ENCODE measurements at places on chromosomes 12 and 14.

DNA sequence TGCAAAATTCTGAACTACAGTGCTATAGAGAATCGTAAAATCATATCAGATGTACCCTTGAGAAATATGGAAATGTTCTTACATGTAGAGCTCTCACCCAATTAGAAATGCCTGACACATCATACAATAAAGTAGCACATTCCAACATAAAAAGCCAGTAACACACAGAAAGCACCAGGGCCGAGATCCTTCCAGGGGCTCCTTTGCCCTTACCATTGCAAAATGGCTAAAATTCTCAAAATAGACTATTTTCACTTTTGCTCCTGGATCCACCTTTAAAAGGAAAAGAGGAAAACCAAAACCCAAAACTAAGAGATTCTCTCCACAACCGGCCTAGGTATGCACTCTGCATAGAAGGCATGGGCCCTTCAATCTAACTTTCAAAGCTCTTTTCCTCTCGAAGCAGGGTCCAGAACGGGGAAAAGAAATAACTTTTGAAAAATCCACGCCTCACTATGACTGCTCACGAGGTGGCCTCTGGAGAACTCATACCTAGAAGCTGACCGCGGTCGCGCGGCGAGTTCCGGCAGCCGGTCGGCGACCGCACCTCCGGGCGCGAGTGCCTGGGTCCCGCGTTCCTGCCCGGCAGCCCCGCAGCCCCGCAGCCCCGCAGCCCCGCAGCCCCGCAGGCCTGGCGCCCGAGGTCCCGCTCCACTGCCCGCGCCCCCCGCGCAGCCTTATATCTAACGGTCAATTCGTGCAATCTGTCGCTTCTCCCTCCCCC, 2.7 kb downstream of the OTX2 start:
- DNase-seq, result no peak

GRCh38 chr14:30063746-30064145, 136.1 kb upstream of the PRKD1 start:
- DNase-seq, result no peak

GRCh38 chr12:1575408-1576401, 18.7 kb downstream of the FBXL14 start:
- DNase-seq, result no peak

- no peak for DNase-seq
Observed at GRCh38 chr12:91885851-91886731, 259.6 kb downstream of the BTG1 start.

GRCh38 chr12:76777765-76778216, 13.9 kb downstream of the ZDHHC17 start:
- DNase-seq, result no peak

DNA sequence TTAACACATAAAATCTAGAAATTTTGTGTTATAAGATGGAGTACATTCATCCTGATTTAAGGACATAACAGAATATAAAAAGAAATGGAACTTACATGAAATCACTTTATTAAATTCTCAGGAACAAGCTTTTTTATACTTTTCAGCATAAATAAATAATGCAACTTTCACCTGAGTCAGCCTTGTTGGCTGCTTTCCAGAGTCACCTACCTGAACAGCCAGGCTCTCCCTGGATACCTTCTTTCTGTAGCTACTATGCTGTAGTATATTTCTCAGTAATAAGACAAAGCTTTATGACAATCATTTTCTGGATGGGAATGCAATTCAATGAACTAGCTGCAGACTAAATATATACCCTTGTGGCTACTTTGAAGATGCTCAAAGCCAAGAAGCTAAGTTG, 111.9 kb downstream of the NTS start:
- DNase-seq, result no peak

- no peak for DNase-seq
Observed at GRCh38 chr12:9926876-9927275, 5.3 kb downstream of the CLEC2A start.

- no peak for DNase-seq
Observed at GRCh38 chr12:116856729-116857128, 24.5 kb downstream of the HRK start.

GRCh38 chr14:24794644-24795305, 160.8 kb upstream of the GZMB start:
- DNase-seq, result no peak

GRCh38 chr14:56412468-56413434, 166.8 kb upstream of the TMEM260 start:
- no peak for DNase-seq

DNA sequence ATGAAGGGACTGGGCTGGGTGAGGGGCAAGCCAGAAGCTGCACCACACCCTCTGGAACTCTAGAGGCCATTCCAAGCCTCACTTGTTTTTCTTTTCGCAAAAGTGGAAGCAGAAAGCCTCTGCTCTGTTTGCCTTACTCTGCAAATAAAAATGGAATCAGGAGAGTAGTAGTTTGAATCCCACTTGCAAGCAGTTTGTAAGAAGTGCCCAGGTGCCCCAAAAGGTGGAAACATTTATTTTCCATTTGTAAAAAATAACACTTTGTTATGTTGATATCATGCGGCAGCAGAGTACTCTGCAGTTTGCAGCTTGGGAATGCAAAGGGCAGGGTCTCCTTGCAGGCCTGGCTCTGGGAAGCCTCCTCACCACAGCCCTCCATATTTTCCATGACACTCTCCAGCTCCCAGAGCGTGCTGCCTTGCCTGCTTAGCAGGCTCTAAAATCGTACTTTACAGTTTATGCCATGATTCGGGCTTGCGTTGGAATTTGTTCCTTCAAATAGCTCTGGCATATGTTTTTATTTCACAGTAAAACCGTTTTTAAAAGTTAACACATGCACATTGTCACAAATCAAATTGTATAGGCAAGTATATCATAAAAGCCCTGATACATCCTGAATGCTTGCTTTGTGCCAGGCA, 20.0 kb downstream of the TUNAR start:
- no peak for DNase-seq

- no peak for DNase-seq
Observed at GRCh38 chr12:15001733-15002382, 29.0 kb downstream of the PDE6H start.

DNA sequence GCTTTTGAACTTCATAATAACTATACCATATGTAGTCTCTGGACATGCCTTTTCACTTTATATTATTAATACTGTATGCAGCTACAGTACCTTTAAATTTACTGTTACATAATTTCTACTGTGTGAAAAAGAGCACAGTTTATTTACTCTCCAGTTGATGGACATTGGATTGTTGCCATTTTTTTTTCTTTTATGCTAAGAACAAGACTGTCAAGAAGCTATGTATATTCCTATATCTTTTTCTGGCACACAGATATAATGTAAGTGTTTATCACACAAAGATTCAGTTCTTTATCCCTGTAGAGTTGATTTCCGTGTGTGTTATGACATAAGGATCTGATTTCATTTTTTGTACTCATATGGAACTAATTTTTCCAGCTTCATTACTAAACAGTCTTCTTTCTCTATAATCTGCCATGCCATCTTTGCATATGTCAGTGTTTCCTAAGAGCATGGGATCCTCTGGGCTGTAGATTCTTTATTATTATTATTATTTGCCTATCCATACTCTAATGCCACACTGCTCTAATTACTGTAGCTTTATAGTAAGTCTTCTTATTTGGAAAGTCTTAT, 593.0 kb upstream of the ATP2B1 start:
- no peak for DNase-seq

DNA sequence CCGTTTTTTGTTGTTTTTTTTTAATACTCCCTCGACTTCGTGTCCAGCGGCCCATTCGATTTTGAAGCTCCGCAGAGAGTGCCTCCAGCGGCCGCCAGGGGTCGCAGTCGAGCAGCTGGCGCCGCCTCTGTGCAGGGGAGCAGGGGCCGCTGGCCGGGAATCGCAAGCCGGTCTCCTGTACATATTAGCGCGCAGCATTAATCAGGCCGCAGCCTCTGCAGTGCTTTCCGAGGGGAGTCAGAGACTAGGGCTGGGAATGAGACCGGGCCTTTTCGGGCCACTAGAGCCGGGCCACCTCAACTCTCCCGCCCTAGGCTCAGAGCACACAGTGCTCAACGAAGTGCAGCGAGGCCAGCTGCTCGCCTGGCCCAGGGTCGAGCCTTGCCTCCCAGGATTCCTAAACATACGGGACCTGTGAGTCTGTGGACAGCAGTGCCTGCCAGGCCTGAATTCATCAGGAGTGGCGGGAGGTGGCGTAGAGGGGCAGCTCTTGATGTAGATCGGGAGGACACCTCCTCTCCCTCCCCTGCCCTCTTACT, 81.8 kb downstream of the EMP1 start:
- DNase-seq, result no peak

- DNase-seq, result no peak
Observed at GRCh38 chr12:114673169-114673833, 10.7 kb downstream of the TBX3 start.

GRCh38 chr12:72230589-72230988, 41.6 kb upstream of the TRHDE start:
- DNase-seq, result no peak

DNA sequence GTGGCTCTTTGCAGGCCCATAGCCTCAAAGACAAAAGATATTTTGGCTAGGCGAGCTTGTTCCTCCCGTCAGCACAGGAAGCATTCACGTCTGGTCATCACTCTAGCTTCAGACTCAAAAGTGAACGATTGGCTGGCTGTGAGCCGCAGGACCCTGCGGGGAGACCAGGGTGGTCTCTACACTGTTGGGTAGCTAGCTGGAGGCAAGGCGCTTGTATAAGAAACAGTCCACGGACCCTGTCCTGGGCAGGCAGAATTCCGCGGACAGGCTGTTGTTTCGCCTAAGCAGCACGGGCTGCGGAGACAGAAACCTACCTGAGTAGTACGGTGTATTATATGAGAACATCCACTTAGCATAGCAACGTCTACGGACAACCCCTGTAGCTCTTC, 29.6 kb downstream of the WBP11 start:
- DNase-seq, result no peak

DNA sequence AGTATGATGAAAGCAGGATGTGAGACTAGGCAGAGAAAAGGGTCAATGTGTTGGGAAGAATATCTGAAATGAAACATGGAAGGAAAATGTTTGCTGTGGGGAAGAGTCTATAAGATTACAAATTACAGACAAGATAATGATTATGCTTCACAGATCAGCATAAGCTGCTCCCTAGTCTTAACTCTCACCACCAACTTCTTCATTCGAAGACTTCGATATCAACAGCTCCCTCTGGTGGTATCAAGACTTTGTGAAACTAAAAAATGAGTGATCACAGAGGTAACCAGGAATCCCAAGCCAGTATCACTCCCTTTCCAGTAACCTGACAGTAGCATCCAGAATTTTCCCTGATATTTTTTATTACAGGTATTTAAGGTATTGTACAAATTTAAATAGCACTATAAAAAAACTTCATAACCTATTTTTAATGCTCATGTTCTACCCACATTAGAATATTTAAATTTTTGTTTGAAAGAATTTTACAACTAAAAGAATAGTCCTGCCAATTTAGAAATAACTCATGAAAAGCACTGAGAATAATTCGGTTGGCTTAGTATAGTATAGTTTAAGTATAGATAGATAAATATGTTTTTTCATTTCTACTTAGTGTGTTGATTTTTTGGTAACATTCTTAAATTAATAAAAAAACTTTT, 84.4 kb downstream of the C2CD5 start:
- DNase-seq, result no peak

- no peak for DNase-seq
Observed at GRCh38 chr12:130639476-130640424, 76.3 kb downstream of the RIMBP2 start.

GRCh38 chr14:100601914-100602313, 14.7 kb upstream of the BEGAIN start:
- DNase-seq, result no peak

DNA sequence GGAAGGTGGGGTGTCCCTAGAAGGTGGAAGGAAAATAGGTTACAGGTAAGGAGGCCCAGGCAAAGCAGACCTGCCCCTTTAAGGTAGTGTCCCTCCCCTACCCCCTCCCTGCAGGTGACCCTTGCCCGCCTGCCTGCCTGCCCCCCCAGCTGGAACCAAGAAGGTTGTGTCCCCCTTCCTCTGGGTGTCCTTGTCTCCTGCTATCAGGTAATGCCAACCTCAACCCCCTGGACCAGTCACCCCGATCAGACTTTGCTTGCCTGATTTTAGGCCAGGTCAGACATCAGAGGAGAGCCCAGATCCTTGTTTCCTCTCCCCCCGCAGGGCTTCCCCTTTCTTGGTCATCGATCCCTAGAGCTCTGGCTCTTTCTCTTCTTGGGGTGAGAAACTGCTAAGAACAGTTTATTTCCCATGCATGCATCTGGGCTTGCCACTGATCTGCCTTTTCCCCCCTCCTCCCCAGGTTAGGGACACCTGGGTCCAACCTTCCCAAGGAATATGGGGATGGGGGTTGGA, at the start of gene SLC39A5:
Gene SLC39A5, plus strand, starts transcription at position 136 of the 516 bp plus-strand sequence. CDS start 1,224 bp downstream, outside the sequence.
- DNase-seq, result no peak
